Ascending aorta (tissue), 2 donors: ENCODE measurements at places on chromosomes 3 and 15.
A peak's percentile ranks its signal among the peaks of the same experiment; 100 is the strongest.

DNA sequence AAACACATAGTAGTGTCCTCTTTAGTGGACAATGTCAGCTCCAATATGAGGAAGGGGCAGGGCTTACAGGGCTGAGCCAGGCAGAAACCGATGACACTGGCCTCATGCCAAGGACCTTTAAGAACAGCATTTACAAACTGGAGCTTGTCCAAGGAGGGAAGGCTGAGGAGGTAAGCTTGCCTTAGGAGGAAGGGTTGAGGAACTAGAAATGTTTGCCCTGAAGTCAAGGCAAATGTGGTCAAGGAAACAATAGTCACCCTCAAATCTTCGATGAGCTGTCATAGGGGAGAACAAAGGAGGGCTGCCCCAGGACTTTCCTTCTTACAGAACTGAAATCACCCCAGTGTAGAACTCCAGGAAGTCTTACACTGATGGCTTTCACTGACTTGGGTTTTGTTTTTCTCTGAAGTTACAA is 136.4 kb downstream of the LIPC start:
- peak; percentile 16 for DNase-seq

- DNase-seq: no peak
Measured at GRCh38 chr15:100536733-100537132, 8.0 kb upstream of the CERS3 start.

DNA sequence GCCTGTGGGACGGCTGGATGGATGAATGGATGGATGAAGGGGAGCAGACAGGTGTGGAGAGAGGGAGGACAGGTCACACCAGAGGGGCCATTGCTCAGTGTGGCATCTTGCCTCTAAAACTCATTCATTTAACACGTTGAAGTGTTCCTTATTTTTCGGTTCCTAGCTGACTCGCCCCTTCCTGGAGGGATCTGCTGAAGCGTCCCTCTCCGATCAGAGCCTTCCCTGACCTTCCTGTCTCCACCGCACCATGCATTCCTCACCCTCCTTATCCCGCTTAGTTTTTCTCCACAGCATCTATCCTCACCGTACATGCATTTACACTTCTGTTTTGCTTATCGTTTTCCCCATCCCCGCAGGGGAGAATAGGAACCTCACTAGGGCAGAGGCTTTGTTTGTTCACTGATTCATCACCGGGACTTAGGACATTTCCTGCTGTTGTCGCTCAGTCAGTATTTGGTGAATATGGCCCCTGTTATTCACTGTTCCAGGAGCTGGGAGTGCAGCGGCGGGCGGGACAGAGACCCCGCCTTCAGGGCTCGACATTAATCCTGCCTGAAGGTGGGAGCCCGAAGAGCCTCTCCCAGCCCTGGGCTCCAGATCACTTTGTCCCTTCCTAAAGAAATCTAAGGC is 32.0 kb downstream of the FOXL2 start:
- DNase-seq: no peak

- no peak for DNase-seq
Measured at GRCh38 chr3:49873623-49874022, 3.9 kb upstream of the CAMKV start.

- no peak for DNase-seq
Measured at GRCh38 chr3:171256445-171257250, 203.6 kb downstream of the TNIK start.

DNA sequence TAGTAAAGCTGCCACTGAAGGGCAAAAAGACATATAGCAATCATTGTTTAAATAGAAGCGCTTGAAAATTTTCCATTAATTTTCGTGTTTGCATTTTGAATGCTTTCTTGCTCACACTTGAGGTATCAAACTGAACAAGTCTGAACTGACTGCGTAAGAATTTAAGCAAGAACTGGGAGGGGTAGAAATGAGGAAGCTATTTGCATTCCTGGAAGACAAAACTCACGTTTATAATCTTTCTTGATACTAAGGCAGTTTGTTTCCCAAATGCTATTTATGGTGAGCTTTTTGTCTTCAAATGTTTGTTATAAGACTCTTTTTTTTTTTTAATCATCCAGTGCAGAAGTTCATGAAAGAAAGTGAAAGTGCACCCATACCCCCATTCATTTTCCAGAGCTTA is 499.8 kb upstream of the TPRG1 start:
- DNase-seq: no peak

DNA sequence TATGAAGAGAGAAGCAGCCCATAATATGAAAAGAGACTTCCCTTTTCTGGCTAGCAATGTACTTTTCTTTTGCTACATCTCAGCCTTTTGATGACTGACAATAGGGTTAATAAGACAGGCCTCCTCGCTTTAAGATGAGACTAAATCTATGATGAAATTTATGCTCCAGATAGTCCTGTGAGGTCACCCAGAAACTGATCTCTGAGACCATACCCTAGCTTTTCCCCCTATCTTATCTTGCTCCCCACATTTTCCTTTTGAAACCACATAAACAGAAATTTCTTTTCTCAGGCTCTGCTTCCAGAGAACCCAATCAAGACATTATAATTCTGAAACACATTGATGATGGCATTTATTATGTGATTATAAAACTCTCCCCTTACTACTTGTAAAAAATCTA is 168.8 kb upstream of the CADM2 start:
- no peak for DNase-seq

GRCh38 chr15:26736502-26737248 is 36.2 kb downstream of the GABRB3 start:
- DNase-seq: no peak

DNA sequence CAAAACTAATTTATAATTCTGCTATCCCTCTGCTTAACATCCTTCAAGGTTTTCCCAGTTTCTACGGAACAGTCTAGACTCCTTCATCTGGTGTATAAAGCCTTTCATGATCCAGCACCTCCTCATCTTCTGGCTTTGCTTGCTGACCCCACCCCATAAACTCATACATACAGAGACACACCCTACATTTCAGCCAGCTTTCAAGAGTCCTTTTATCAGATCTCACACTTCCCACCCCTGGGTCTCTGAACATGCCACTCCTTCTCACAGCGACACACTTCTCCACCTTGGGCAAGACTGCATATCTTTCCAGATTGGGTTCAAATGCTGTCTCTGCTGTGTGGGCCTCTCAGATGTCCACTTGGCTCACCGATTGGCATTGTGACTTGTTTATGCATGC is 166.8 kb upstream of the LPP start:
- DNase-seq: no peak

- no peak for DNase-seq
Measured at GRCh38 chr3:128283421-128283820, 130.1 kb downstream of the EEFSEC start.

GRCh38 chr15:35208353-35208752 is 123.3 kb upstream of the NANOGP8 start:
- DNase-seq: no peak

- no peak for DNase-seq
Measured at GRCh38 chr15:26888761-26889160, 21.9 kb downstream of the GABRA5 start.

GRCh38 chr3:152272771-152273242 is 4.1 kb downstream of the MBNL1 start:
- no peak for DNase-seq

DNA sequence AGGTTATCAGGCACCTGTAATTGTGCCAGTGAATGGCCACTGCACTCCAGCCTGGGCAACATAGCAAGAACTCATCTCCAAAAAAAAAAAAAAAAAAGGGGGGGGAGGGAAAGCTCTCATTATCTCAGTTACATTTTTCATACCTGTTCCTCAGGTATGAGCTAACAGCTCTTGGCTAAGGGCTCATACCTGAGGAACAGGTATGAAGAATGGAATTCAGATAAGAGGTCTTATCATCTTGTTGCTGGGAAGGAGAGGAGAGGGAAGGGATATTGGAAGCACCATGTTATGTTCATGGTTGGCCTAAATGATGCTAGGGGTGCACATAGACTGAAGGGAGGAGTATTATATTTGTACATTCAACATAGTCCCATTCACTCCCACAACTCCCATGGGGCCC is 2.6 kb downstream of the SLC15A2 start:
- DNase-seq: no peak

GRCh38 chr3:39497753-39498152 is 30.3 kb downstream of the MOBP start:
- no peak for DNase-seq

DNA sequence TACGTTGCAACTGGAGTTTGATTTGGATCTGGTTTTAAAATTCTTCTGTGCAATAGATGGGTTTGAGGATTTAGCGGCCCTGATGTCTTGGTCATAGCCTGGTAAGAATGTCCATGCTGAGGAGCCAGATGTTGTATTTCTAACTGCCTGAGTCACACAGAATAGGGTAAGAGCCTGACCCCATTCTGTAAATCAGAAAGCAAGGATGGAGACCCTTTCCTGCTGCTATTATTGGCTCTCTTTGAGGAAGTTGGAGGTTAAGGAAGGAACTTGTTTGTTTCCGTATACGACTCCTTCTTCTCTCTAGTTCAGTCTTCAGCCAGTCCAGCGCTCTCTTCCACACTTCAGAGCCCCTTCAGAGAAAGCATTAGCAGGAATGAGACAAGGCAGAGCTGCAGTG is 65.1 kb downstream of the HCN4 start:
- no peak for DNase-seq

- DNase-seq: no peak
Measured at GRCh38 chr3:146130881-146131371, 30.1 kb downstream of the PLOD2 start.

- no peak for DNase-seq
Measured at GRCh38 chr3:134001251-134001650, 28.5 kb downstream of the SLCO2A1 start.

DNA sequence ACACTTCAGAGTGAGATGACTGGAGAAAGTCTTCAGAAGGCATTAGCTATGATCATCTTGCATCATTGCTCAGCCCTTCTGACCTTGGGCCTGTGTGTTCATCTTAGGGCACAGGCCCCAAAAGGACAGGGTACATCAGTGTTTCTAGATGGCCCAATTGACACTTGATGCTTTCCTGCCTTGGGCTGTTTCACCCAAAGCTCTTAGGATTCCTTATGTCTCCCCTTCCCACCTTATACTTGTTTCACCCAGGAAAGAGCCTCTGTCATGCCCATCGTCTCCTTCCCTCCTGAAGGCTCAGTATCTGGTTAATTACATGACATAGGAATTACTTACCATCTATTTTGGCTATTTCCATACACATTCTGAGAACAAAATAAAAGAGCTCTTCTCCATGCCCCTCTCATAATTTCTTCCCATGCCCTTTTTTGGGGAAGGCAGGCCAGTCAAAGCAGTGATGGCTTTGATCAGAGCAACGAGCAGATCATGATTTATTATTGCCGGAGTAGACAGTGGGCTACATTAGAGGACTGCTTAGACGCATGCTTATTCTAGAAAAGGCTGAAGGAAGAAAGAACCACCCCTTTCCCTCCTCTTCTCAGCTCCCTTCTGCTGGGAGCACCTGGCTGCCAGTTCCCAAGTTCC is 72.9 kb downstream of the GHSR start:
- no peak for DNase-seq

DNA sequence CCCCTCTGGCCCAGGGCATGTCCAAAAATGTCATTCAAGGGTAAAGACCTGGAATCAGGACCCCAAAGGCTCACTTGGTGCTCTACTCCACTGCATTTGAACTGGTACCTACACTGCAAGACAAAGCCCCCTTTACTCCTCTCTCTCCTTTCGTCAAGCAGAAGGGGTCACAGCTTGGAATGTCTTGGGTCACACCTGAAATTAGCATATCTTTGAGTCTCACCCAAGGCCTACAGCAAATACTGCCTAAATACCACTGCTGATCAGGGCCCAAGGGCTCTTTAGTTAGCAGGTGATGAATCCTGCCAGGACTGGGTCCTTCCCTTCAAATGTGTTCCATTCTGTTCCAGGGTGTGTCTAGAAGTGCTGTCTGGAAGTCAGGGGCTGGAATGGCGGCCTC is 320.6 kb downstream of the SV2B start:
- no peak for DNase-seq

GRCh38 chr3:13324835-13325501 is 95.2 kb downstream of the NUP210 start:
- no peak for DNase-seq

DNA sequence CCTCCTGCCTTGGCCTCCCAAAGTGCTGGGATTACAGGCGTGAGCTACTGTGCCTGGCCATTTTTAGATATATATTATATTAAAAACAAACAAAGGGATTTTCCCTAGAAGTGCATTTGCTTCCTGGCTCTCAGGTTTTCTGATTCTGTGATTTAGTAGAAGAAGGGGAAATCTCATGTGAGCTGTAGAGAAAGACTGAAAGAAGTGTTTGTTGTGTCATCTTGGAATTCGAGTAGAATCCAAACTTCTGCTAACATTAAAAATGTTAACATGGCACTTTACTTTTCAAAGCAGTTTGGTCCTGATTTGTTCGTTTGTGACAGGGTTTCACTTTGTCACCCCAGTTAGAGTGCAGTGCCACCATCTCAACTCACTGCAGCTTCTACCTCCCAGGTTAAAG is 34.9 kb downstream of the IQGAP1 start:
- no peak for DNase-seq

GRCh38 chr3:137924628-137925027 is 85.3 kb upstream of the CLDN18 start:
- DNase-seq: no peak

GRCh38 chr3:72134989-72135451 is 350.1 kb upstream of the PROK2 start:
- no peak for DNase-seq

DNA sequence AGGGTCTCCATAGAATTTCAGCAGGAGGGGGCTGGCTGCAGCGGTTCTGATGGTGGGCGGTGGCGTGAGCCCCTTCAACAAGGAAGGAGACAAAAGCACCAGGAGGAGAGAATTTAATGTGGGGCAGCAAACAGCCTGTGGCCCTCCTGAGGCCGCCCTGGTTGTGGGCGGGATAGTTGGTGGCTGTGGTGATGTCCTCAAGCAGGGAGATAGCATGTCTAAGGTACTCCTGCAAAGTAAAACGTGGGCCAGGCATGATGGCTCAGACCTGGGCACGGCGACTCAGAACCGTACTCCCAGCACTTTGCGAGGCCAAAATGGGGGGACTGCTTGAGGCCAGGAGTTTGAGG is 94.0 kb downstream of the LRRK1 start:
- DNase-seq: no peak

GRCh38 chr15:70137967-70138366 is 40.2 kb upstream of the TLE3 start:
- no peak for DNase-seq

- DNase-seq: no peak
Measured at GRCh38 chr3:157051591-157051990, 108.4 kb downstream of the CCNL1 start.

DNA sequence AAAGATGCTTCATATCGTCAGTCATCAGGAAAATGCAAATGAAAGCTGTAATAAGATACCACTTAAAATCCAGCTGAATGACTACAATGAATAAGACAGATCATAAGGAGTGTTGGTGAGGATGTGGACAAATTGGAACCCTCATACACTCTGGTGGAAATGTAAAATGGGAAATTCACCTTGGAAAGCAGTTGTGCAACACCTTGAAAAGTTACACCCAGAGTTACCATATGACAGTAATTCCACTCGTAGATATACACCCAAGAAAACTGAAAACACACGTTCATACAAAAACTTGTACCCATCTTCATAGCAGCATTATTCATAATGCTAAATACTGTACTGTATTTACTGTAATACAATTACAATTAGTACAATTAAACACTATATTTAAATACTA is 2.3 kb downstream of the TTC23 start:
- DNase-seq: no peak
